Uterus (tissue), 4 donors: ENCODE measurements at places on chromosomes 2 and 18. TPM values are rescaled to one million over a fixed set of nuclear protein-coding genes. Genes with fewer than 3 reads are reported as not detected.

RALB gene
- total RNA-seq, result 54.1 TPM

DNA sequence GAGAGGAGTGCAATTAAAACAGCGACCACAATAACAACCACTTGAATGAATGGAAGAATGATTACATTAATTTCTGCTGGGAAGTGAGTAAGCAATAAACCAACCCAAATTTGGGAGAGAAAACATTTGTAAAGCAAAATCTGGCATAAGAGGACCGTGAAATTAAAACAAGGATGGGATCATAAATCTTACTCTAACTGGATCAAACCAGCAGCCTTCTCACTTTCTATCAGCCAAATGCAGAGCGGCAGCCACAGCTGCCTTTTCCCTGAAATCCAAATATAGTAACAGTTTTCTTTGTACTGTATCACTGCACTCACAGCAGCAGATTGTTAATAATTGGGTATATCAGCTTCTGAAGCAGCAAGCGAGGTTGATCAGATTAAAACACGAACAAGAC, 245.2 kb upstream of the REG3G start:
- peak overlapping the region; percentile 10 for H3K4me3 ChIP-seq
- no peaks in the 10 kb centered on the region for H3K36me3 ChIP-seq
- H3K27ac ChIP-seq, result no peak overlapping the region
- H3K4me1 ChIP-seq, result no peaks in the 10 kb centered on the region

MRPS9 gene
- total RNA-seq, result 22.6 TPM

- DNase-seq, result no peak
- no peaks in the 10 kb centered on the region for H3K36me3 ChIP-seq
- peak overlapping the region; percentile 78 for H3K27ac ChIP-seq
- no peaks in the 10 kb centered on the region for H3K4me1 ChIP-seq
- peak overlapping the region; percentile 85 for H3K4me3 ChIP-seq
Measured at GRCh38 chr2:127671557-127672302, 3.6 kb downstream of the LIMS2 start.

- no peaks in the 10 kb centered on the region for H3K36me3 ChIP-seq
- H3K4me3 ChIP-seq, result no peak overlapping the region
Measured at GRCh38 chr2:182818925-182819324, 47.5 kb downstream of the FRZB start.

- H3K27ac ChIP-seq, result no peak overlapping the region
- no peaks in the 10 kb centered on the region for H3K4me1 ChIP-seq
- no peak overlapping the region for H3K4me3 ChIP-seq
- H3K36me3 ChIP-seq, result no peaks in the 10 kb centered on the region
Measured at GRCh38 chr2:120036145-120036544, 23.3 kb downstream of the EPB41L5 start.

CYP27C1 gene
- 7.1 TPM for total RNA-seq
